ENCODE measurements at places on chromosomes 1 and 21. TPM values are rescaled to one million over a fixed set of nuclear protein-coding genes. Genes with fewer than 3 reads are reported as not detected.

Gene VPS26C
- 49.2 TPM for total RNA-seq

DNA sequence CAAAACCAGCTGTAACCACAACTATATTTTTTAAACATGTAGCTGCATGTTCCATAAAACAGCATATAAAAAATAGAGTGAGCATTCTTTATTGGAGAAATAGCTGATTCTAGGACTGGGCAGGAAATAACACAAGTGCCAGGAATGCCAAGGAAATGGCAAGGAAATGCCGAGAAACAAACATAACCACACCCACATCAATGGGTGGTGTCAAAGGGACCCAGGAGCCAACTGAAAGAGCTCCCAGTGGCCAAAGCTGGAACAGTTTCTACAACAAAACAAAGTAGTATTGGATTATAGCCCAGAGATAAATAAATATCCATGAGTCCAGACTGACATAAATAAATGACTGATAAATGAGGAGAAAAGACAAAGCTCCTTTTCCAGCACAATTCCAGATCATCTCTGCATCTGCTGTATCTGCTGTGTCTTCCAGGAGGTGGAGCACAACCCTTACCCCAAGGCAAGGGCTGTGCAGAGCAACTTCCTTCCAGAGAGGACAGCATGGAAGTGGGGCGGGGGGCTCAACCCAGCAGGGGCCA lies 28.1 kb downstream of the ADARB1 start:
- DNase-seq = no peak

- DNase-seq = no peak
Observed at GRCh38 chr1:88800382-88801051, 90.8 kb downstream of the GTF2B start.

GRCh38 chr1:21935393-21935804 lies 1.7 kb downstream of the HSPG2 start:
- DNase-seq = no peak

DNA sequence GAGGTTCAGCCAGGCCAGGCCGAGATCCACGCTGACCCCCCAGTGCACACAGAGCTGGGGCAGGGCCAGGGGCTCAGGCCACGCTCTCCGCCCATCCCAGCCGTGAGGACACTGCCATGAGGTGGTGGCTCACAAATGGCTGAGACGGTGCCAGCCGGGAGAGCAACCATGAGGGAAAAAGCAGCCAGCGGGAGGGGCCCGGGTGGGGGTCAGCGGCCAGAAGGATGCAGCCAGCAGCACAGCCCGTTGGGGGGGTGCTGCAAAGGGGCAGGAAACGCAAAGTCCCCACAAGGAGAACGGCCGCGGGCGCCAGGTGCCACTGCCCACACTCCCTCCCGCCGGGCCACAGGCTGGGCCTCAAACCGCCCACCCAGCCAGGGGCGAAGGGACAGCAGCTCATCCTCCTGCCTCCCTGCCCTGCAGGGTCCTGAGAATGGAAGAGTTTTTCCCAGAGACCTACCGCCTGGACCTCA lies 8.3 kb downstream of the TTLL10 start:
- DNase-seq = no peak

DNA sequence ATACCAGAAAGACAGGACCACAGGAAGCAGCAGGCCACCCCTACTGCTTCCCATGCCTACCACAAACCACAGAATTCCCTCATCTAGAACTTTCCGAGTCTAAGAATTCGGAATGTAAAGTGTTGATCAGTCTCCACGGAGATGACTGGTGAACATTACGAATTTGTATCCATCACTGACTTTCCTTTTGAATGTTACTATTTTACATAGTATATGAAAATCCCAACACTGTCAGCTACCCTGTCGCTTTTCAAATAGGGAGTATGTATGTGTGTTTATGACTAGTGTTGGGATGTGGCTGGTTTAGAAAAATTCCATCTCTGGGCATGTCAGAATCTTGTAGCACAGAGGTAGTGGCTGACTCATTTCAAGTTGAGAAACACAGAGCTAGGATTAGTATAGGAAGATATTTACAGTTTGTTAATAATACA lies 118.2 kb downstream of the COQ8A start:
- DNase-seq = no peak

- DNase-seq = no peak
Observed at GRCh38 chr1:15099441-15100120, 54.0 kb upstream of the TMEM51 start.

Gene PDC
- not detected for total RNA-seq

- DNase-seq = no peak
Observed at GRCh38 chr1:217494767-217495166, 136.1 kb downstream of the GPATCH2 start.

GRCh38 chr1:101237229-101237837 lies 514 bp downstream of the S1PR1 start:
- DNase-seq = no peak

GRCh38 chr1:86583593-86583992 lies 36.7 kb downstream of the CLCA4 start:
- no peak for DNase-seq

DNA sequence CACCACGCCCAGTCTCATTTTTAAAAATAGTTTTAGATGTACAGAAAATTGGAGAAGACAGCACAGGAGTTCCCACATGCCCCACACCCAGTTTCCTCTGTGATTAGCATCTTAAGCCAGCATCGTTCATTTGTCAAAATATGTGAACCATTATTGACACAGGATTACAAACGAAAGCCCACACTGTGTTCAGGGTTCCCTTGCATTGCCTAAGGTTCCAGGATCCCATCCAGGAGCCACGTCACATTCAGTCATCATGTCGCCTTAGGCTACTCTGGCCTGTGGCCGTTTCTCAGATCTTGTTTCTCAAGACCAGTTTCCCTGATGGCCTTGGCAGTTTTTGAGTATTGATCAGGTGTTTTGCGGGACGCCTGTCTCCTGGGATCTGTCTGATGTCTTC lies 34.7 kb upstream of the TNFRSF1B start:
- no peak for DNase-seq

All from heart right ventricle (tissue), 16 donors.